AG08396 (cell line): ENCODE measurements at places on chromosomes 13 and 19.

- no peak for DNase-seq
These were observed 41.4 kb upstream of the FGF14 start for GRCh38 chr13:102443249-102443648.

DNA sequence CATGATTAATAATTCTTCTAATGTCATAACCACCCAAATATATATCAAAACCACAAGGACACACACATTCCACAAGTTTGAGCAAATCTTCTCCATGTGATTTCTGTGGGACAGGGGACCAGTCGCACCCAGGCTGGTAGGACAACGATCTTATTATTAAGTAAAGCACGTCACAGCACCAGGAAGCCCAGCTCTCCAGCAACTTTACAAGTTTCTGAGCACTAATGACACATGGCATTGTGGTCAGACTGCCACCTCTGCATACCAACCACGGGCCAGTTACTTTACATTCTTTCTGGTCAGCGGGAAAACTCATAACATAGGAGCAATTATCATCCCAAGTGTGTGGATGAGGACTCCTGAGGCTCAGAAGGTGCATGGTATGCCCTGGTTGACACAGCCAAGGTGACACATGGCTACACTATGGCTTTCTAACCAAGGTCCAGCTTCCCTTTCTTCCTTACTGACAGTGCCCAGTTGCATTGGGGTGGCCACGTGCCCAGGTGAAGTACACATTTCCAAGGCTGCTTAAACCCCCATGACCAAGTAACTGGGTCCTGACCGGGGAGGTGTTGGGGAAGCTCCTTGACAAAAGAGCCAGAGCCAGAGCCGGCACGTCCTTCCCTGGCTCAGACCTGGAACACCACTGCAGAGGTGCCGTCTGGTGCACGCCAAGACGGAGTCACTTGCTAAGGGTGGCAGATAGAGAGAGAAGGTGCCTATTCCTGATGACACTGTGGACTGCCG lies 27.4 kb downstream of the LATS2 start:
- peak; percentile 45 for DNase-seq

- DNase-seq = peak; percentile 89
These were observed 7.7 kb downstream of the KDM4B start for GRCh38 chr19:4976401-4977298.

DNA sequence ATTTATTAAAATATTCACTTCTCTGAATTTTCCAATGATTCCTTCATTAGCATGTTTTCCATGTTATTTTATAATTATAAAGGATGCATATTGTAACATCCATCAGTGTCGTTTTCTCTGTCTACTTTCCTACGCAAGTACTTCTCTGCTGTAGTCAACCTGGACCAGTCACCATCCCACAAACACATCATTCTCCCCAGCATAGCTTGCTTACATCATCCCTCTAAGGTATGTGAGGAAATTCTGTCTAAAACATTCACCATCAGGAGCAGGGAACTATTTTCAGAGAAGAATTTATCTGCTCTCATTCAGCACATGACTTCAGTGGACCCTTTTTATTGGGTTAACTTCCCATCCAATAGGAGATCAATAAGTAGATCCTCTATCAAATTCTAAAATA lies 806.1 kb upstream of the ARGLU1 start:
- DNase-seq = no peak

DNA sequence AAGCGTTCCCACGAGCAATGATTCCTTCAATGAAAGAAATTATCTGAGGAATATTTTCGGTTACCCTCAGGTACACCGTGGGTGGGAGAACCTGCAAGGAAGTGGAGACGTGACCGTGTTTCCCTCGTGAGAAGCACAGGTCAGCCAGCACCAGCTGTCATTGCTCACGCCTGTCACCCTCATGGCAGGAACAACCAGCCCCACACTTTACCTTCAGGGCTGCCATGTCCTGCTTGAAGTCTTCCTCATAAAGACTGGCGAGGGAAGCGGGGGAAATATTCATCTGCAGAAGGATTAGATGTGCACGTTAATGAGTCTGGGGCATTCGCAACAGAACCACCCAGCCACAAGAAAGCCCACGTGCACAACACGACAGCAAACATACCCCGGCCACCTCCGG lies 18.2 kb downstream of the CARS2 start:
- no peak for DNase-seq

GRCh38 chr13:28449826-28450773 lies 44.8 kb downstream of the FLT1 start:
- DNase-seq = no peak

DNA sequence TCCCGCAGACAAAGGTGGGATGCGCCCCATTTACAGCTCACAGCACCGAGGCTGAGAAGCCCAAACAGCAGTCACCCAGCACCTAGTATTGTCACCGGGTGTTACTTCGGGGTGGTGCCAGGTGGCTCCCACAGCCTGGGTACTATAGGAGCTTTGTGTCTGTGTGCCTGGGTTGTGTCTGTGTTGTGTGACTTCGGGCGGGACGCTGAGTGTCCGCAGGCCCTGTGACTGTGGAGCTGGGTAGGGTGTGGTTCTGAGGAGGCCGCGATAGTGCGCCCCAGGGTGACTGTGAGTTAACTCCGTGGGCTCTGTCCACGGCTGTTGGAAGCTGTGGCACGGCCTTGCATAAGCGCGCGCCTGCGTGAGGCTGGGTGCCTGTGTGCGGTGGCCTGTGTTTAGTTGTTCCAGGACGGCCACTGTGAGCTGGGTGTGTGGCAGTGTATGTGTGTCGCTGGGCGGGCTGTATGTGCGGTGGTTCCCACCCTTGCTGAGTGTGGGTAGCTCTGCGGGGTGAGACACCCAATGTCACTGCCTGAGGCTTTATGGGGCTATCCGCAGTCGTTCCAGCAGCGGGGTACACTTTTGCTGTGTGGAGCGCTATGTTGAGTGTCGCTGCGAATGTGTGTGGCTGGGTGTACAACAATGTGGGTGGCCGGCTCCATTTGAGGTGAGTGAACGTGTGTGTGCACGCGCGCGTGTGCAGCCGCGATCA lies 559 bp upstream of the SSBP4 start:
- no peak for DNase-seq

DNA sequence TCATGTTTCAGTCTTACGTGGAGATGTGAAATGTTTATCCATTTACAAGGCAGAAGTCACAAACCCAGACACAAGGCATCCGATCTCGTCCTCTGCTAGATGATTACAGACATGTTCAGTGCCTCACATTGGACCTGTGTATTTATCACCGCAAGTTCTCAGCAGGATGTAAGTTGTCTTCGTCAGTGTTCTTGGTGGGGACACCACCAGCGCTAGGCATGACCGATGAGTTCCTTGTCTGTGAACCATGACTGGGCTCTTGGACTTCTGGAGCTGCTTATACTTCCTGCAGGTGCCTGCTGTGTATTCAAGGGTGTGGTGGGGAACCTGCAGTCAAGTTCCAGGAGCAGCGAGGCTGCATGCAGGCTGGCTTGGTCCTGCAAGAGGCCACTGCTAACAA lies 105.4 kb downstream of the URI1 start:
- no peak for DNase-seq

GRCh38 chr13:22776394-22777186 lies 404.2 kb upstream of the SGCG start:
- DNase-seq = no peak

- DNase-seq = peak; percentile 83
These were observed 7.3 kb downstream of the OPA3 start for GRCh38 chr19:45577111-45577905.

DNA sequence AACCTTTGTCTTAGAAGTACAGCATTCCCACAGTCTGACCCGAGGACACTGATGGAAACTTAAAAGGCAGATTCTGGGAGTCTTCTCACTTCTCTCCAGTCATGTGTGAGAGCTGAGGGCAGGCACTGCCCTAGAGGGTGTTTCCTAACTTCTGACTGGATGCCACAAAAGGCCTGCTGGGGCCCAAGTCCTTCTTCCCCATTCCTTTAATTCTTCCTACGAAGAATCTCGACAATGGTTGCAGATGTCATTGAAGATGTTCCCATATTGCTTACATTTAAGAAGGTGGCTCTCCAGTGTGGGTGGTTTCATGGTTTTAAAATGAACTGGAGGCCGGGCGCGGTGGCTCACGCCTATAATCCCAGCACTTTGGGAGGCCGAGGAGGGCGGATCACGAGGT lies 27.4 kb upstream of the ZNF564 start:
- no peak for DNase-seq

- peak; percentile 43 for DNase-seq
These were observed 639 bp downstream of the LENG1 start for GRCh38 chr19:54158812-54159351.

GRCh38 chr19:9528757-9529336 lies 9.6 kb downstream of the ZNF426 start:
- DNase-seq = no peak

- DNase-seq = no peak
These were observed 18.3 kb upstream of the KATNAL1 start for GRCh38 chr13:30325668-30326067.

GRCh38 chr19:55276720-55277430 lies 3.0 kb downstream of the HSPBP1 start:
- no peak for DNase-seq

- DNase-seq = peak; percentile 48
These were observed 10.9 kb upstream of the KCTD15 start for GRCh38 chr19:33785795-33786194.

- DNase-seq = no peak
These were observed 21.6 kb downstream of the MAST3 start for GRCh38 chr19:18119013-18119716.
